Fibroblast of villous mesenchyme (primary cell): ENCODE measurements at places on chromosomes 12 and 14.
A peak's percentile ranks its signal among the peaks of the same experiment; 100 is the strongest.

GRCh38 chr12:92593734-92594402 lies 108.9 kb upstream of the PLEKHG7 start:
- DNase-seq, result peak; percentile 88

DNA sequence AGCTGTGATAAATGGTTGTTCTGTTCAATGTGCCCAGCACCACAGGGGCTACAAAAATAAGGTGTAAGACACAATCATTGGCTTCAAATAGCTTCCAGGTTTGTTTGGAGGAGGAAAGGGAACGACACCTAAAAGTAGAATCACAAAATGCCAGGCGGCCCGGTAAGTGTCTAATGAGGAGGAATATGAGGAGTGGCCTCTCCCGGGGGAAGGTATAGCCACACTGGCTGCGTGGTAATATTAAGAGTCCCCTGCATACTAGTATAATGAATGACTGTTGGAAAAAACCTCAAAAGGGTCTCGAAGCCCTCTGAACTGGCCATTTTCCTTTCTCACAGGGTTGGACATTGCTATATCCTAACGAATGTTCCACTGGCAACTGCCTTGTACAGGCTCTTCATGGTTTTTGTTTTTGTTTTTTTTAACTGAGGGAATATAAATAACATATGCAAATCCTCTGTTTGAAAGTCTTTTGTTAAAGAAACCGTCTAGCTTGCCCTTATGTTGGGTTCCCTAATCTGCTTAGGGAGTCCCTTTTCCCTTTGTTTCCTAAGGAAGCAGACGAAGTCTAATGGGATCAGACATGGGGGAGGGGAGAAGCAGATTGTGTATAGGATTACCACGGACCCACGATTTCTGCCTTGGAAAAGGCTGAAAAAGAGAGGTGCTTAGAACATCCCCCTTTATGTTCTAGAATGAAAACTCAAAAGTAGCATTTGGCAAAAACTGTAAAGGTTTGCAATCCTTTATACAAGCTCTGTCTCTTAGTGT lies 4.2 kb downstream of the CCDC60 start:
- DNase-seq, result no peak

- DNase-seq, result no peak
Measured at GRCh38 chr14:106586098-106586704, 1059.8 kb downstream of the TMEM121 start.

DNA sequence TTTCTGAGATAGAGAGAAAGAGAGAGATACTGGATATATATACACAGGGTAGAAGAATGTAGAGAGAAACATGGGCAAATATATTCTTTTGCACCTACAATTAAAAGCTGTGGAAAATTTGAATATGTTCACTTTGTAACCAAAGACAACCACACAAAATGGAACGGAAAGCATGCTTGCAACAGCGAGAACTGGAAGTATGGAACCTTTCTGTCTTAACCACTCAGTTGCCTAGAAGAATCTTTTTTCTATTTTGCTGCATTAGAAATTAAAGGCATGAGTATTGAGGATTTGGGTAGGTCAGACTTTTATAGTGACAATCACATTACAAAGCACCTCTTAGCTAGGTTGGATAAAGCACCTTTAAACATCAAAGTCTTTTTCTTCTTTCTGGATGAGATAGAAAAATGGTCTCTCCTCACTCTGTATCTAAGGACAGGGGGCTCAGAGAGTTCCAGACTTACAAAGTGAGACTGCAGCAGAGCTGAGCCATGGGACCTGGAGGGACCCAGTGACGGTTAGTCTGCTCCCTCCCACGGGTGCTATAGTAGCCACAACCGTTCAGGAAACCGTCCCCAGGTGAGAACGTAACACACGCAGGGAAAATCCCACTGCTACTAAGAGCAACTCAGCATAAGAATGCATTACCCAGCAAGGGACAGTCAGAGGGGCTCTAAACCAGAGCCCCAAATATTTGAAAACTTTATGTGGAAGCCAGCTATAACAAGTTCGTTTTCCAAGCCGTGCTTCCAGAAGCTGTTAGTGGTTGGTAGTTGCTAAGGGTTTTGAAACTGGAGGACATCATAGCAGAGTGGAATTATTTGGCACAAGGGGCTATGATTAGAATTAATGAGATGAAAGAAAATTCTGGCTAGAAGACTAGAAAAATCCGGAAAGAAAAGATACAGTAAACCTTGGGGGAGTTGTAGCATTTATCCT lies 97.1 kb downstream of the DAD1 start:
- DNase-seq, result no peak

- DNase-seq, result no peak
Measured at GRCh38 chr12:43914923-43915468, 79.1 kb downstream of the TMEM117 start.
